GM12892 (cell line): ENCODE measurements at places on chromosomes 4 and X.

DNA sequence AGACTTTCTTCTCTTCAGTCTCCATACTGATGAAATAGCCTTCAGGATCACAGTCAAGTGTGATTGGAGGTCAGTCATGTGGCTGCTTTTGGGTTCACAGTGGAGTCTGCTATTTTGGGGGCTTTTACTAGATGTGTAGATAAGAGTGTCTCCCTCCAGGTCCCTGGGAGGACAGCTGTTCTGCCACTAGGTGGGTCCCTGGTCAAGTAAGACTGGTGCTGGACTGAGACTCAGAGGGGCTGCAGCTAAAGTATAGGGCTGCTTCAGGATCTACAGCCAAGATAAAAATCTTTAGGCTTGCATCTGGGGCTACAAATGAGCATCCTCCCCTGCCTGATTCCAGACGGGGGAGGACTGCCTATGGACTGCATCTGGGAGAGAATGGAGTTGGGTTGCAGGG lies 200.7 kb upstream of the ANKRD50 start:
- no peak for DNase-seq

GRCh38 chrX:41946235-41946634 lies 22.9 kb upstream of the CASK start:
- no peak for DNase-seq

GRCh38 chr4:105174098-105174497 lies 27.4 kb downstream of the TET2 start:
- no peak for DNase-seq

- no peak for DNase-seq
Observed at GRCh38 chrX:24099394-24099793, 44.6 kb downstream of the EIF2S3 start.

DNA sequence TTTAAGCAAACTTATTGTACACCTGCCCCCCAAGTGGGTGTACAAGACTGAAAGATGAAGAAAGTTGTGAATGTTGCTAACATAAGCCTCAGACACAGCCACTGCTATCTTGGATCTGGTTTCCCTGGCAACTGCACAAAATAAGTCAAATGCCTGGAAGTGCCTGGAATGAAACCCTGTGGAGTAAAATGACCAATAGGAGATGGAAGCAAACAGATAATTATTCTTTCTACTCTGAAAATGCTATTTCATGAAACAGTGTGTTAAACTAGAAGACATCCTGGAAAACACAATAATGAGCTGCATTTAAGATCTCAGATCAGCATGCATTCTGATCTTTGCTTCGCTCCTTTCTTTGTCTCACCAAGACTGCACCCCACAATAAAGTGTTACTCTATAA lies 1016.0 kb downstream of the ARAP2 start:
- DNase-seq: no peak

DNA sequence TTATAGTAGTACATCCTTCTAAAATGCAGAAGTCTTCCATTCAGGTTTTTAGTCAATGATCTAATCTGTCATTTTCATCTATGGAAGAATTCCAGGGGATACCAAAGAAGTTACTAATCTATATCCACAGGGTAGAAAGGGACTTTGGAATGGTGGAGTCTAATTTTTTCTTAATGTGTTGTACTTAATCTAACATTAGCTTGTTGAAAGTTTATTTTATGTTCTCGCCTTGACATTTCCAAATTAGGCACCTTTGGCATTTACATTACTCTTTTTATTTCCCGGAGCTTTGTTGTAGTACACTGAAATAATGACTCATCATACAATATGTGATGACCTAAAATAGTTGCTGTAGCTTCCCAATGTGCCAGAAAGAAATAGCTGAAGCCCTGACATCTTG lies 91.5 kb downstream of the HTR2C start:
- DNase-seq: no peak

DNA sequence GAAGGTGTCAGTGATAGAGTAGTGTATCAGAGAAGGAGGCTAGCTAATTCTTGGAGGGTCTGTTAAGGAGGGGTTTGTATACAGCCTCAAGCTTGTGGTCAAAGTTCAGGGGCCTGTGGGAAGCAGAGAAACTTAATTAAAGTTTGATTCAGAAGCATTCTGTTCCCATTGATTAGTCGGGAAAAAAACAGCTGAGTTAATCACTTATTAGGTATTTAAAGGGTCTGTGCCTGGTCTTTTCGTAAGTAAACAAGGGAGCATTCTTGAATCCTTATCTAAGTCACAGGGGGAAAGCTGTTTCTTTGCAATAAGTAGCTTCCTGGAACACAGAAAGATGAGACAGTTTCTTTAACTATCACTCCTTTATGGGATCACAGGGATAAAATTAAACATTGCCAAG lies 492.1 kb downstream of the PCDH10 start:
- DNase-seq: no peak

DNA sequence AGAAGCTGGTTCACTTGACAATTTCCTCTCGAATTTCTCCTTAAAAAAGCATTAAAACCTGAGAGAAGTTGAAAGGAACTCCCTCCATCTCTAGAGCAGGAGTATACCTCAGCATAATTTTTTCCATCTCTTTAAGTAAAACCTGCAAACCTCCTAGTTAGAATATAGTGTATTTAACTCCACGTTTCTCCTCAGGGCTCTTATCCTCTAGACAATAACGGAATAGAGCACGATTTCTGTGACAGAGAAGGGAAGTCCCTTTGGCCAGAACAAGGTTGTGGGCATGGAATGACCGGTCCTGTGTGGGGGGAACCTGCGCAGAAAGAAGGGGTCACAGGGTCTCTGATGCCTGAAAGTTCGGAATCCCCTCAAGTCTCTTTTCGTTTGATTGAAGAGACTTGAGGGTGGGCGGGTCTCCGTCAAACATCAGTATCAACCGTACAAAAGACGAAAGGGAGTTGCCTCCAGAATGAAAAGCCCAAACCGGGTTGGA lies 697 bp downstream of the ZNF280C start:
- DNase-seq: no peak

DNA sequence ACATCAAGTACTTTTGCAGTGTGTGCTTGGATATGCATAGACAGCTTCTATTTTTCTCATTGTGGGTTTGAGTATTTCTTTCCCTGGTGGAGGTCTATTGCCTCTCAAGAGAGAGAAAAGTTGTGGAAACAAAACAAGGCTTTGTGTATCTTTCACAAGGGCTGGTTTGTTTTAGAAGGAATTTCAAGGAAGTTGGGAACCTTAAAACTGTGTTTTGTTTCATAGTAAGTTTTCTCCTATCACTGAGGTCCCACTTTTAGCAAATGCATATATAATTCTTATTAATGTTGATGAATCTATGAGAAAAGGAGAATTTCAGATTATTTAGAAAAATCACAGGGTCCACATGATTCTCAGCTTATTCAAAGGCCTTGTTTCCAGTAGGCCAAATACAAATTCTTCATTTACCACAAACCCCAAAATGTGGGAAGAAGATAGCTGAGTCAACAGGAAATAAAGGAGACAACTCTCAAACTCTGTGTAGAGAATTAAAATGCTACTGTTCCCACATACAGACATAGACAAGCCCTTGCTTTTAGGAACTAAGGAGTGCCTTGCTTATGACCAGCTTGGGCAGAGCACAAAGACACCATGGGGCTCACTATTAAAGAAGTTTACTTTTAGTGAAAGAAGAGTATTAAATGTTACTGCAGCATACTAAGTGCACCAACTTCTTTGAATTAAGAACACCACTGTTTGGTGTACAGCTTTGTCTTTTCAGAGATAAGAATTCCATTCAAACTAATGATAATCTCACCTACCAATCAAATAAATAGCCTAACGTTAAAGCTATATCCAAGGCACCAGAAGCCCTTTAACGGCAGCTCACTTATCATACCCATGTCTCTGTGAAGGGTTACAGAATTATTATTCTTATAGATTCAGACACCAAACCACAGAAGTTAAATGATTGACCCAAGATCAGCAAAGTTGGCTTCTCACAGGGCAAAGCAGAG lies 177.4 kb upstream of the LEF1 start:
- no peak for DNase-seq

DNA sequence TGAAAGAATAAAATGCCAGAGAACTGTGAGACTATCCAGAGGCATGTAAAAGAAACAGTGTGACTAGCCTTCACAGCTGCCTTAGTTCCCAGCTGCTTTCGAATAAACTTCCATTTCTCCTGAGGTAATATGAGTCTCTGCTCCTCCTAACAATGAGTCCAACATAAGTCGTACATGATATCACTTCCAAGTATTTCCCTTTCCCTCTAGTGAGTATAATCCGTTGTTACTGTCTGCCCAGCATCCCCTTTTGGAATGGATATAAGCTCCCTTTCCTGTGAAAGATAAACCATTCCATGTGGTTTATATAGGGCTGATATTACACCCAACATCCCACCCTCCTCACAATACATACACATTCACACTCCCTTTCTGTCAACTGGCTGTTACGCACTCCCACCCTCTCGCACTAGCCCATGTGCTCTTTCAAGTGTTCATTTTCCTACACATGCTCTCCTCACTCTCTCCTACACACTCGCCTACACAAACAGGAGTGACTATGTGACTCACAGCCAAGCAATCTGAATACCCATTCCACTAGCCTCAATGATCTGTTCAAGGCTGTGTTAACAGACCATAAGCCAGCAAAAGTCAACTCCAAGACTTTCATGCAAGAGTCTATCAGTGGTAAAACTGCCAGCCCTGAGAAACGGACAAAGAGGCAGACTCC lies 5.0 kb downstream of the NAF1 start:
- DNase-seq: no peak

DNA sequence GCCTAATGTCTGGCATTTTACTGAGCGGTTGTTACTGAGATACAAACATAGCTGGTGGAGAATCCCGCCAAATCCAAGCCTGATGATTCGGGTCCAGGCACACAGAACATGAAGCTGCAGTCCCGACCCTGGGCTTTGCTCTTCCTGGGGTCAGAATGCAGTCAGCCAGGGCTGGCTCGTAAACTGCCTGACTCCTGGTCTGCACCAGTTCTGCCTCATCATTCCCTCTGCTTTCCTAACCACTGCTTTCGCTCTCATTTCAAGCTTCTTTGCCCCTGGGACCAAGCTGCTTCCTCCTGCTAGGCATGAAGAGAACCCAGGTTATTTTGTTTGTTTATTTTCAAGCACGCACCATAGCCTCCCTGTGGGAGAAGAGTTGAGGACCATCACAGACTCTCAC lies 39.3 kb downstream of the GATB start:
- DNase-seq: no peak

GRCh38 chr4:71537551-71538065 lies 198.8 kb downstream of the SLC4A4 start:
- DNase-seq: no peak

GRCh38 chr4:183344523-183345255 lies 22.5 kb upstream of the CLDN24 start:
- DNase-seq: no peak

- no peak for DNase-seq
Observed at GRCh38 chr4:153513596-153513995, 47.4 kb downstream of the TMEM131L start.

GRCh38 chr4:26459756-26460530 lies 30.3 kb downstream of the CCKAR start:
- DNase-seq: no peak

DNA sequence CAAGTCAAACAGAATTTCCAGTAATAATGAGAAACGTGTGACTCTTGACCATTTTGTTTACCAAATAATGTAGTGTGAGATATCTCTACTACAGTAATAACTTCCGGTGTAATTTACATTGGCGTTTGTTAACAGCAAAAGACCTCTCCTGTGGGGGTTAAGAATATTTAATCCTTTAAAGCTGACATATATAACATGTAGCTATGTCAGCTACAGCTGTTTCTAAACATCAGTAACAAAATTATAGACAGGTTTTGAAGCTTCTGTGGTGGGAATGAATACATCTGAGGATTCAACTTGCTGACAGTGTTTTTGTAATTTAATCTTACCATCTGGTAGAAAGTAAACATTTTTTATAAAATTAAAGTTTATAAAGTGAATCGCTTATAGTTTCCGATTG lies 73.6 kb upstream of the TENM3 start:
- DNase-seq: no peak

GRCh38 chr4:122129061-122129460 lies 23.1 kb upstream of the BLTP1 start:
- no peak for DNase-seq

DNA sequence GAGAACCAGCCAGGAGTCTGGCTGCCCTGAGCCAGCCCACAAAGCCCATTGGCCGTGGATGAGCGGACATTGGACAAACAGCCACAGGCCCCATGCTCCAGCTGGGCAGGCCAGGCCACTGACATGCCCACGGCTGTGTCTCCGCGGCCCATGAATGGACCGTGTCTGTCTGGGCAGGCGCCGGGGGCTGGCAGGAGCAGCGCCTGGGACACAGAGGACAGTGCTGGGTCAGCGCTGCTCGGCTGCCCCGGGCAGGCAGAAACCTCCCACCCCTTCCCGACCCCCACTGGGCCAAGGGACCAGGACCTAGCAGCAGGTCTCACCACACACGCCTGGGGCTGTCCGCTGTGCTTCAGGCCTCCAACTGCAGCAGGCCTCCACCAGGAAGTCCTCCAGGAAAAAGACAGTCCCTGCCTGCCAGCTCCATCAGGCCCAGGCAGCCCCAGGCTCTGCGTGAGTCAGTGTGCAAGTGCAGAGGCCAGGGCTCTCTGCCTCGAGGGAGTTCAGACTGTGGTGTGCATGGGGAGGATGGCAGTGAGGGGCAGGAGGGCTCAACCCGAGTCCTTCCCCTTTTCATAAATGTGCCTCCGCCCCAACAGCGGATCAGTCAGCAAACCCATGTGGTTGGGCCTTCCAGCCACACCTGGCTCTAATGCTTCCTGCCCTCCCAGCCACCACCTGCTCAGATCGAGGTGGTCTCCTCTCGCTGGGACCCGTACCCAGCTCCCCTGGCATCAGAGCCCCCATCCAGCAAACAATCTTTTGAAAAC lies 17.2 kb upstream of the FGFR3 start:
- DNase-seq: no peak

GRCh38 chr4:41241919-41242318 lies 14.8 kb upstream of the UCHL1 start:
- DNase-seq: no peak

DNA sequence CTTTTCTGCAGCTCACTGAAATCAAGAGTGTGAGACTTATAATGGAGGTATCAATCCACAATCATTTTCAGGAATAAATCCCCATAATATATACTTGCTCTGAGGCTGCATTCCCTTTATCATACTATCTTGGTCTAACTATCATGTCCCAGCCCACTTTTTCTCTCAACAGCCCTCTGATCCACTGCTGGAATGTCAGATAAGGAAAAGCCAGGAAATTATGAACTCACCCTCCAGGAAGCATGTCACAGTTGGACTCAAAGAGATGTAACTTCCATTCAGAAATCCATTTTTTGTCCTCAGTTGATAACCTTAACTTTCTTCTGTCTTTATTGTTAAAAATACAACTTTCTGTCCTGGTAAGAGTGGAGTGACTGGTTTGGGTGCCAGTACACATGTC lies 144.9 kb downstream of the PCDH19 start:
- no peak for DNase-seq

GRCh38 chr4:84563002-84563401 lies 19.9 kb upstream of the CDS1 start:
- DNase-seq: no peak

- DNase-seq: no peak
Observed at GRCh38 chr4:145097331-145097820, 620 bp downstream of the ANAPC10 start.

- DNase-seq: no peak
Observed at GRCh38 chr4:87698394-87698793, 48.3 kb downstream of the DMP1 start.
